ENCODE measurements at places on chromosomes 5 and 9.

GRCh38 chr5:162301356-162301755 lies 233.8 kb downstream of the GABRG2 start:
- no peak for DNase-seq

DNA sequence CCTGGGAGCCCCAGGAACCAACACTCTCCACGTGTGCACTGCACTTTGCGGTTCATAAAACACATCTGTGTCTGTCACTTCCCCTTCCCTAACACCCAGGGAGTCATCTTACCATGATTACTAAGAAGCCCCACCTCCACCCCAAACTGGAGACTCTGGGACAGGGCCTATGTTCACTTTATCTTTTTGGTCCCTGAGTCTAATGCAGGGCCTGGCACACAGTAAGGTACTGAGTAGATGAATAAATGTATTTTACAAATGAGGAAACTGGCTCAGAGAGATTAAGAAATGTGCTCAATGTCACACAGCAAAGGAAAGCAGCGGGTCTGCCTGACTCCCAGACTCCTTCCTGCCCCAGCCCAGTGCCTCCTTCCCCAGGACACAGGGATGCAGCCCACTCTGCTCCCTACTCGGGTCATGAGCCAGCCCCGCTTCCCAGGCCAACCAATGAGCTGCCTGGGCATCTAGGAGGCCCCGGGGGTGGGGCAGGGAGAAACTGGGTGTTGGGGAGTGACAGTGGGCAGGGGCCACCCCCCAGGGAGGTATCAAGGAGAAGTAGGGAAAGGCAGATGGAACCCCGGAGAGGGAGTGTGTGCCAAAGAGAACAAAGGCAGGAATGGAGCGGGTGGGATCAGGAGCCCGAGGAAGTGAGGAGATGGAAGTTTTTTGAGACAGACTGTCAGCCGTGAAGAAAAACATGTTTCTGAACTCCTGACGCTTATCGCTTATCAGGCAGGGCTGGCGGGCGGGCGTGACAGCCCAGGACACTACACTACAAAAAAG lies 30.5 kb downstream of the SHB start:
- DNase-seq, result no peak

DNA sequence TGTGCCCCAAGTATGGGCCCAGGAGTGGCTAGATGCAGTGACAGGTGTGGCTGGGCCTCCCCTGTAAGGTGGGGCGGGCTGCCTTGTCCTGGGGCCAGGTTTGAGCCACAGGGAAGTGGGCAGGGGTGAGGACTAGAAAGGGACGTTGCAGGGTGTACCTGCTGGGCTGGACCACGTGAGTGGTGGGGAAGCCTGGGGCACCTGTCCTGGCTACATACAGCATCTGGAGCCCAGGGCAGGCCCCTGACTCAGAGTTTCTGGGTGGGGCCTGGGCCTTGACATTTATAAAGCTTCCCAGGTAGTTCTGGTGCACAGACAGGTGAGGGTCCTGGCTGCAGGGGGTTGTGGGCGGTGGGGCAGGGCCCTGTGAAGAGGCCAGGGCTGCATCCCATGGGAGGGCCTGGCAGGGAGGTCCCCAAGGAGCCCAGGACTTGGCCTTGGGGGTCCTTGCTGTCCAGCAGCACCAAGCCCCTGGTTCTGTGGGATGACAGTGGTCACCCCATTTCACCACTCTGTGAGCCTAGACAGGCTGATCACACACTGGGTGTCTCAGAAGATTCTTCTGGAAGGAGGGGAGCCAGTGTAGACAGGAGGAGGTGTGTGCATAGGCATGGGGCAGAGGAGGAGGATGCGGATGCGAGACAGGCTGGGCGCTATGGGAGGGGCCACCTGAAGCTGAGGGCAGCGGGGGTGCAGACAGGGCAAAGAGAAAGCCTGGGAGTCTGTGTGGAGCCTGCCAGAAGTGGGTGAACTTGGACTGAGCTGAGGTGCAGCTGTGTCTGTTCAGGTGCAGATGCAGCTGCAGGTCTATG lies 94.0 kb downstream of the PHF2 start:
- DNase-seq, result no peak

GRCh38 chr9:87324613-87325194 lies 173.0 kb upstream of the DAPK1 start:
- DNase-seq, result no peak

- DNase-seq, result no peak
Measured at GRCh38 chr9:127761491-127761956, 16.9 kb downstream of the SH2D3C start.

GRCh38 chr9:104986096-104986495 lies 58.1 kb upstream of the ABCA1 start:
- no peak for DNase-seq

GRCh38 chr5:151216781-151217180 lies 7.1 kb downstream of the CCDC69 start:
- DNase-seq, result no peak

DNA sequence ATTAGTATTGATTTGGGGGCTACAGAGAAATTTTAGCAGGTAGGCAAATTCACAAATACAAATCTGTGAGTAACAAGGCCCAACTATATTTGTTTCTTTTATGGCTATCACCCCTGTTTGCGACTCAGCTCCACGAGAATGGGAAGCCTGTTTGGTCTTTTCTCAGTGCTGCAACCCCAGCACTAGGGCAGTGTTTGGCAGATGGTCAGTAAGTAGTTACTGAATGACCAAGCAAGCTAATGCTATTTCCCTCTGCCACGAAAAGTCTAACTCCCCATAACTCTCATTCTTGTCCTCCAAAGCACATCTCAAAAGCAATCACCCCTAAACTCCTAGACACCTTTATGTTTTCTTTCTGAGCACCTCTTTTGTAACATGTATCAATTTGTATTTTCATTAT lies 245.6 kb downstream of the DNAH5 start:
- DNase-seq, result no peak

GRCh38 chr5:146796911-146797310 lies 81.6 kb downstream of the PPP2R2B start:
- DNase-seq, result no peak

DNA sequence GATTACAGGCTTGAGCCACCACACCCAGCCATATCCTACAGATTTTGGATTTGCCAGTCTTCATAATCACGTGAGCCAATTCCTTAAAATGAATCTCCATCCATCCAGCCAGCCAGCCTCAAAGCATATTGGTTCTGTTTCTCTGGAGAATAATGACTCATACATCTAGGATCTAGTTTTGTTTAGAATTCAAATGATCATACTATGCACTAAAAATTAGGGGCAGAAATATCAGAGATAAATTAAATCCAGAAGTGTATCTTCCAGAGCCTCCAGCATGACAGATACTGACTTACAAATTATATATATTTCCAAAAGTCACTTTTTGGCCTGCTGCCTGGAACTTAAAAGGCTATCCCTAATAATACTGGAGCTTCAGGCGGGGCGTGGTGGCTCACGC lies 119.1 kb upstream of the NR5A1 start:
- no peak for DNase-seq

DNA sequence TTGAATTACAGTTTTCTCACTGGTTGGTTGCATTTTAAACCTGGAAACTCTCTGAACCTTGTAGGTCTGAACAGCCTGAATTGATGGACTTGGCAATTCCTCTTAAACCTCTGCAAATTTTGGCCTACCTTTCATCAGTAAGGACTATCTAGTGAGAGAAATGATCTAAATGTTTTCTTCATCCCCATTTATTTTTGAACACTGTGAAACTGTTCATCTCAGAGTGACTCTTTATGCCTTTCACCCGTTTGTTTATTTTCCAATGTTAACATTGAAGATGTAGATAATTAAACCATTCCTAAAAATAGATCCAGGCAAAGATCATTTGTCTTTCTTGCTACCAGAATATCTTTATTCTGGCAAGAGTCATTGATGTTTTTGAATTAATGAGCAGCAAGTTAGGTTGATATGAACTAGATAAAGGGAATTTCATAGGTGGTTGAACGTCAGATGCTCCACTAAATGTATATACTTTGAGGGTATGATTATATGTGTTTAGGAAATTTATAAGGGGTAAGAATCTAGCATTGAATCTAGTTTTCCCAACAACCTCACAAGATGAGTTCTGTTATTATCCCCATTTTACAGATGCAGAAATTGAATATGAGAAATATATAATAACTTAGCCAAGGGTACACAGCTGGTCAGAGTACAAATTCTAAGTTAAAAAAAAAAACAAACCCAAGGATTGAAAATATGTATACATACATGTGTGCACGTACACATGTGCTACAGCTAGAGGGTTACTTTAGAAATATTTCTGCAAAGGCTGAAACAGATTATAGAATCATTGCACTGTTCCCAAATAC lies 3.4 kb downstream of the CPEB4 start:
- no peak for DNase-seq

DNA sequence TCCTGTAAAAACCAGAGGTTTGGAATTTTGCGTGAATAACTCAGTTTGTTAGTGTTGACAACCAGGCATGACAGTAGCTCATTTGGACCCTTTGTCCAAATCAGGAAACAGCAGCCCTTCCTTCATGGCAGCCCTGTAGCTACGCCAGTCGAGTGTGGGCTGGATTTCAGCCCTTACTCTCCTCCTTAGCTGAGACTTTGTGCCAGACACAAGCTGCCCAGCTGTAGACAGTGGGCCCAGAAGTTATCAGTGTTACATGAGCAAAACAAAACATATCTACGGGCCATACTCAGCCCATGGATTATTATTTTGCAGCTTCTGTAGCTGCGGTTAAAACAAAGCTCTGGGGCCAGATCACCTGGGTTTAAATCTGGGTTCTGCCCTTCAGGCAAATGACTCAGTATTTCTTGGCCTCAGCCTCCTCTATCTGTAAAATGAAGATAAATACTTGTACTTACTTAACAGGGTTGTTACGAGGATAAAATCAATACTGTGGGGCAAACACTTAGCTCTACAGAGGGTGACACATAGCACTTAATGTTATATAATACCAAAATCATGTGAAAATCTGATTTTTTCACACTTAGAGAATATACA lies 76.9 kb downstream of the GHR start:
- no peak for DNase-seq

DNA sequence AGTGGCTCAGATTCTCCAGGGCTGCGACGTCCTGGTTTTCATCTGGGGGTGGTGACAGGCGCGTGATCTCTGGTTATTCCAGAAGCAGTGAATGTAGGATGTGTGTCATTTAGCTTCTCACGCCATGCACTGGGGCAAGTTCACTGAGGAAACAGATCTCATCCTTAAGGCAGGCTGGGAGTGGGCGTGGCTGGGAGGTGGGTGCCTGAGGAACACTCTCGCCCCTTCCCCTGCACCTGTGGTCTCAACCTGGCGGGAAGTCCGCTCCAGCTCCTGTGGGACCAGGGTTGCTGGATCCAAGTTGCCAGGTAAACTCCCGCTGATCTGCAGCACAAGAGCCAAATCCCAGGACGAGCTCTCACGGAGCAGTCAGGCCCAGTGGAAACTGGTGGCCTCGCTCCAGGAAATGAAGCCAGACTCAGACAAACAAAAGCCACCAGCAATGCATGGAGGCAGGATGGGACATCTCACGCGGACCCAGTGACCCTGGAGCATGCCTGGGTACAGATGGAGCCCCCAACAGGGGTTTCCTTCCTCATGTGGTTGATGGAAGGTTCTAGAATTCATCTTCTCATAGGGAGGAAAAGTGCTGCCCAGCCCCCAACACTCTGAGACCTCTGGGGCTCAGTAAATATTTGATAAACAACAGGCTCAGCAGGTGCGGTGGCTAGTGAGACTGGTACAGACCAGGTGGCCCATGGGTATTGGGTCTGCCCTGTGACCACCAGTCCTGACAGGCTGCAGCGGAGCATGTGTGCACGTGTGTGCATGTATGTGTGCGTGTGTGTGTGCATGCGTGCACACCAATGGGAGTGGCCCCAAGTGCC lies 16.3 kb upstream of the SLC12A7 start:
- DNase-seq, result no peak

DNA sequence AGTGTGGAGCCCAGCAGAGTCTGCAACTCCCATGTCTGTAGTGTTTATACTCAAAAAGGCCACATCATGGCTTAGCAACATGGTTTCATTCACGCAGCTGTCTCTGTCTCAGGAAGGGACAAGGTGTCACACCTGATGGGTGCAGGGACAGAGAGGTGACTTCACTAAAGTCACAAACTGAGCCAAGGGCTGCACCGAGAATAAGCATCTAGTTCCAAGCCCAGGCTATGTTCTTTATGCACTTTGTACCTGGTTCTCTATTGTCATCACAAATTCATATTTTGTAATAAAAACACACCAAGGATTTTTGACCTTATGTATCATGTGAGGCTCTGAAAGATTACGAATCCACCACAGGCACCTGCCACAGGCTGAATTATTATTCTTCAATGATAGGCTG lies 64.9 kb upstream of the STK32A start:
- no peak for DNase-seq

DNA sequence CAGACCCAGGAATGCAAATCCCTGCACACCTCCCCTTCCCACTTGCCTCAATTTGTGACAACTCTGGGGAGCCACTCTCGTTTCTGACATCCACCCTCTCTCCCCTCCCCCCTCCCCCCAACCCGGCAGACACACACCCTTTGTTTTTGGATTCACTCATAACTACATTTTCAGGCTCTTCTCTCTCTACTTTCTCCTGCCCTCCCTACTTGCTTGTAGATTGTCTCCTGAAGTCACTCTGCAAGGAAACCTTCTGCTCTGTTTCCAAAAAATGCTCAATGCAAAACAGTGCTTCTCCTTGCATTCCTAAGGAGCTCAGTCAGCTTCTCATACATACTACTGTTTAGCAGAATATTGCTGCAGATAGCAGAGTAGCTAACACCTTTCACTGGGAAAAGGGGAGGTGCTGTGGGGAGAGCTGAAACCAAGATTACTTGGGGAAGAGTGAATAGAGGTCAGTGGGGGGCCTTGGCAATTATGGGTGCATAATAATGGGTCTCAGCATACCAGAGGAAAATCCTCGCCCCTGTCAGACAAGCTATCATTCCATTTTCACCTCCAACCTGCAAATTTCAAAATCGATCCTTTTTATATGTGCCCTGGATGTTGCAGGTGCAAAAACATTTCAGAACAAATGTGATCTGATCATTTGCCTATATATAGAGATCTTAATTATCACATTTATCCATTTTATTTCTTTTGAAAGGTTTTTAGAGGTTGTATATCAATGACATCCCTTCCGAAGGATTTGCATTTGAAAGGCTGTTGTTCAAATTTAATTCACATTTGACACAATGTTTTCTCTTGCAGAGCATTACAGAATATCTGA lies 1860.7 kb upstream of the WWC1 start:
- no peak for DNase-seq

DNA sequence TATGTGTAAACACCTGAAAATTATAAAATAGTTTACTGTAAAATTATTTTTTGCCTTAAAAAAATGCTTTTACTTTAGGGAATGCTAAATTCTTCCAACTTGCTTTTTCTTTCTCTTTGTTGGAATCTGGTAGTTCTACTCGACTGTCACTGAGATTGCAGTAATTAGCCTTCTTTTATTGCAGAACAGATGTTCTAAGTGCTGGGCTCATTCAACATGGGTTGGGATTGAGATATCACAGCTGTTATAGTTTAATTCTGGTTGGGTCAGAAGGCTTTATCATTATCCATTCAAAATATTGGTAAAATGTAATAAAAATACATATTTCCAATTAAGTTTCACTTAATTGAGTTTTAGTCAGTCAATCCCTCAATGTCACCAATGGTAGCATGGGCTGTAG lies 686.7 kb downstream of the CDH18 start:
- DNase-seq, result no peak

- DNase-seq, result no peak
Measured at GRCh38 chr9:88053856-88054501, 79.6 kb upstream of the CDK20 start.
